Epithelial cell of proximal tubule (primary cell): ENCODE measurements at places on chromosomes 5 and 9.

DNA sequence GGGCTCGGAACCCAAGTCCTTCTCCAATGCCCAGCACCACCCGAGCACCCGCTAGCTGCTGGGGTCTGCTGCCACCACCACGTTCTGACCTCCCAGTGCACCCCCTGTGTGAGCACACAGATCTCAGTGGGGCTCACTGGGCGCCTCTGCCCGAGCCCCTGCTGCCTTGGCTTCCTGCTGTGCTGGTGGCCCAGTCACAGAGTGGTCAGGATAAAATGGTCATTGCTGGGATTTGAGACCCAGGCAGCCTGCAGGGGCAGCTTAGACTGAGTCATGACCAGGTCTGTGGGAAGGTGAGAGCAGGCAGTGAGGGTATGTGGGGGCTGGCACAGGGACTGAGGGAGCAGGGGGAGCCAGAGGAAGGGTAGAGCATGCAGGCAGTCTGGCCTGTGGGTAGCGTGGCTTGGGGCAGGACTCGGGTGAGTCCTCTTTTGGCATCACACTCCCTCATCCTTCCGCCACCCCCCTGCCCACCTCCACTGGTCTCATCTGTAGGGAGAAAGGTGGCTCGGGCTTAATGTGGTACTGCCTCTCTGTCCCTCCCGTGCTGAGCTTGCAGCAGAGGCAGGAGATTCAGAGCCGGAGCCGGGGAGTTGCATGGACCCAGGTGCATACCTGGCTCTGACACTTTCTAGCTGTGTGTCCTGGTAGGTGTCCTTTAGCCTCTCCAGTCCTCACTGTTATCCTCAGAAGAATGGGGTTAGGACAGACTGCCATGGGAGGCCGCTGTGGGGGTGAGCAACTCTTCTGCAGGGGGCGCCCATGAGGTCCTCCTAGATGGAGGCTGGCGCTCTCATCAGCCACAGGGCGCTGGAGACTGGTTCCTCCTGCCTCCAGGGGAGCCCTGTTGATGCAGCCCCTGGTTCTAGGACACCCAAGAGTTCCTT, 32.1 kb downstream of the USP20 start:
- no peak for DNase-seq

DNA sequence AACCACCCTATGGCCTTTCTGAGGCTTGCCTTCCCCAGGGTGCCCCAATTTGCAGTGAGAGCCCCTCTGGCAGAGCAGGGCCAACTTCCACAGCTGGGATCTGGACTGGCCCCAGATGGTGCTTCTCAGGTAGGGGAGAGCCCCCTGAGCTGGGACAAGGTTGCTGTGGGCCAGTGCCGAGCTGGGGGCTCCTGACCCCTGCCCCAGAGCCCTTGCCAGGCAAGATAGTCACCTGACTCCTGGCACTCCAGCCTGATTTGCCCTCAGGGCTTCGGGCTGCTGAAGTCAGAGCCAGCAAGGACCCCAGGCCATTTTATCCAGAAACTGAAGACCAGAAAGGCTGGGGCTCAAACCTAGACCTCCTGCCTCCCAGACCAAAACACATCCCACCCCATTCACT, 33.4 kb upstream of the AKNA start:
- DNase-seq, result no peak

GRCh38 chr5:76221311-76221710, 138.1 kb downstream of the SV2C start:
- no peak for DNase-seq

DNA sequence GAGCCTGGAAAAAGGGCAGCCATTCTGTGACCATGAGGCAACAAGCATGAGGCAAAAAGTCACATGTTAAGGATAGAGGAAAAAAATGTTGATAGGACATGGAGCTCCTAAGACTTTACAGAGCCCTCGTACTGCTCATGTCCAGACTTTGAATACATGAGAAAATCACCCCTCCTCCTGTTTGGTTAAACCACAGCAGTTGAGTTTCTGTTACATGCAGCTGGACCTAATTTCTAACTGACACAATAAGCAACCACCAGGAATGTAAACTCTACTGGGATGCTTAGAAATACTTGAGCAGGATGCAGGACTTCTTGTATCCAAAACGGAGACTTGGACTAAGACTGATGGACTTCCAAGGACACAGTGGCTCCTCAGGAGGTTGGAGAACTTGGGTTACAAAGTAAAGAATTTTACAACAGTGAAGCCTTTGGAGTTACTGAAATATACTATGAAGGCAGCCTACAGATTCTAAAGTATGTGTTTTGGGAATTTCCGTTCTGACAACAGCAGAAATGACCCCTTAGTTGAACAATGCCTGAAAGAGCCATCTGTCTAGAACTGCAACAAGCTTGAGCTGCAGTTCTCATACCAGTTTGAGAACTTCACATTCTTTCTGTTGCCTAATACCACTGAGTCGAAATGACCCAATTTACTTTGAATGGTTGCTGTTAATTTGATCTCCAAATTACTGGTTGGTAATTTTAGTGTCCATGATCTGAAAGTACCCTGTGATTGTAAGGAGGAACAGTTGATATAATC, 268.9 kb downstream of the PIK3R1 start:
- DNase-seq, result no peak

DNA sequence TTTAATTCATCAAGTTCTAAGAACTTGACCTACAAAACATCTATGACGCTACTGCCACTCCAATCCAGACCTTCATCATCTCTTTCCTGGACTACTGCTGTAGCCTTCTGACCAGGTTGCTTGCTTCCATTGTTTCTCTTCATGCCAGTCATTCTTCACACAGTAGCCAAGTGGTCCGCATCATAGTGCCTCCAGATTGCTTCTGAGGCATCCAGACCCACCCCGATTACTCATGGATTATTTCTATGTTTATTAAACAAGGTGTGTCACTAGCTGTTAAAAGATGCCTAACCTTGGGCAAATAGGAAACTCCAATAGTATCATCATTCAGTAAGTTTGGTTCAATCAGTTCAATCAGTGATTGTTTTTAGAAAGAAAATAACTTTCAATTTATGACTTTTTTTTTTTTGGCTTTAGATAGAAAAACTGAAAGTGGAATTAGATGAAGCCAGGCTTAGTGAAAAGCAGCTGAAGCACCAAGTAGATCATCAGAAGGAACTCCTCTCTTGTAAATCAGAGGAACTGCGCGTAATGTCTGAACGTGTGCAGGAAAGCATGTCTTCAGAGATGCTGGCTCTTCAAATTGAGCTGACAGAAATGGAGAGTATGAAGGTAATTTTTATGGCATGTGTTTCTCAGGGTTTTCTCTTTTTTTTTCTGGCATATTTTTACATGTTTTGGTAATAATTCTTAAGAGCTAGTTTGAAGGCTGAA, 9.5 kb downstream of the SPDL1 start:
- DNase-seq, result no peak

GRCh38 chr9:116045083-116045482, 108.5 kb upstream of the PAPPA start:
- no peak for DNase-seq

GRCh38 chr5:175681045-175681967, 23.4 kb downstream of the HRH2 start:
- no peak for DNase-seq
